H4 (cell line): ENCODE measurements at places on chromosomes 12 and 14. TPM values are rescaled to one million over a fixed set of nuclear protein-coding genes. Genes with fewer than 3 reads are reported as not detected.

LUM gene
- total RNA-seq, result 485 and 703 TPM in 2 replicates

FGD6 gene
- 6.6 and 8.1 TPM in 2 replicates for total RNA-seq

CCDC184 gene
- total RNA-seq, result 0.70 and 1.2 TPM in 2 replicates

DNA sequence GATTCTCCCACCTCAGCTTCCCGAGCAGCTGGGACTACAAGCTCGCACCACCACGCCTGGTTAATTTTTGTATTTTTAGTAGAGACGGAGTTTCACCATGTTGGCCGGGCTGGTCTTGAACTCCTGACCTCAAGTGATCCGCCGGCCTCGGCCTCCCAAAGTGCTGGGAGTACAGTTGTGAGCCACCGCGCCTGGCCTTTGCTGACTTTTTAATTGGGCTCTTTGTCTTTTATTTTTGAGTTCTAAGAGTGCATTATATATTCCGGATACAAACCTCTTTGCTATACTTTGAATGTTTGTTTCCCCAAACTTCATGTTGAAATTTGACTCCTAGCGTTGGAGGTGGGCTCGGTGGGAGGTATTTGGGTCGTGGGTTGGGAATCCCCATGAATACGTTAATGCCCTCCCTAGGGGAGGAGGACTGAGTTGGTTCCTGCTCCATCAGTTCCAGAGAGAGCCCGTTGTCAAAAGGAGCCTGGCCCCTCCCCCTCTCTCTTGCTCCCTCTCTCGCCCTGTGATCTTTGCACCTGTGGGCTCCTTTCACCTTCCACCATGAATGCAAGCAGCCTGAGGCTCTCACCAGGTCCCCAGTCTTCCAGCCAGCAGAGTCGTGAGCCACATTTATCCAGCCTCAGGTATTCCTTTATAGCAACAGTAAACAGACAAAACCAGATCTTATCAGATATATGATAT is 103.2 kb upstream of the EVL start:
- no peak for DNase-seq

- DNase-seq, result no peak
Observed at GRCh38 chr12:45930369-45930768, 60.0 kb downstream of the SCAF11 start.
